Hematopoietic multipotent progenitor cell (in vitro differentiated cells): ENCODE measurements at places on chromosomes 16 and 17. TPM values are rescaled to one million over a fixed set of nuclear protein-coding genes. Genes with fewer than 3 reads are reported as not detected.

Gene NT5C3B
- 41.5 TPM for total RNA-seq

Gene PRSS27
- 3.2 TPM for total RNA-seq

Gene MPP2
- total RNA-seq: 0.81 TPM

Gene ABCC11
- total RNA-seq: under 0.01 TPM

Gene AKAP1
- 42.8 TPM for total RNA-seq

Gene C1QL1
- not detected for total RNA-seq

Gene TMEM97
- 17.8 TPM for total RNA-seq
